ENCODE measurements at places on chromosomes 6 and 20.
A peak's percentile ranks its signal among the peaks of the same experiment; 100 is the strongest.

GRCh38 chr6:131784561-131784960, 23.3 kb upstream of the ENPP1 start:
- no peak for DNase-seq

DNA sequence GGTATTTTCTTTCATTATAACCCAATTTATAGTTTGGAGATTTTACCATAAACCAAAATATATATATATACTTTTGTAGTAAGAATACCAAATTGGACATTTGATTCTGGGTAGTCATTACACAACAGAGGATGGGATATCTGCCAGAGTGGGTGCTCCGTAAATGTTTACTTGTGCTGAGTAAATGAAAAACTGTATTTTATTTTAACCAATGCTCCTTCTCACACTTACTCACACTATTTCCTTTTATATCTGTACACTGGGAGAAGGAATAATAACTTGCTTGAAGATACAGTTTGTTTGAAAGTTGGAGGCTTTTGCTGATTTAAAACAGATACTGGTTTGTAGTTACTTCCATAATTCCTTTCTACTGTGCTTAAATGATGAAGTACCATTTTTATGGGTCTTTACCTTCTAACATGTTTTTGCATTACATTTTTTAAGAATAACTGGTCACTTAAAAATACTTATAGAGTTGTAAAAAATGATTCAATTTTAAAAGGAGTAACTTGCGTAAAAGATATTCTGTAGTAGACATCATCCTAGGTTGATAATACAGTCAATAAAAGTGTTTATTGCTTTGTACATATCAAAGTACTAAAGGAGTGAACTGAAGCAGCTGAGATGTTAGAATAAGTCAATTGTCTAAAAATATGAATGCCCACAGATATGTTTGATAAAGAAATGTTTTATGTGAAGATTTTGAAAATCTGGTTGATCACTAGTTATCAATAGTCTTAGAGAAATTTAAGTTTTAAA, 411.7 kb downstream of the UTRN start:
- no peak for DNase-seq

- DNase-seq, result no peak
These were observed 50.8 kb downstream of the GFOD1 start for GRCh38 chr6:13436399-13437217.

GRCh38 chr6:5747379-5747778, 259.3 kb downstream of the NRN1 start:
- no peak for DNase-seq

DNA sequence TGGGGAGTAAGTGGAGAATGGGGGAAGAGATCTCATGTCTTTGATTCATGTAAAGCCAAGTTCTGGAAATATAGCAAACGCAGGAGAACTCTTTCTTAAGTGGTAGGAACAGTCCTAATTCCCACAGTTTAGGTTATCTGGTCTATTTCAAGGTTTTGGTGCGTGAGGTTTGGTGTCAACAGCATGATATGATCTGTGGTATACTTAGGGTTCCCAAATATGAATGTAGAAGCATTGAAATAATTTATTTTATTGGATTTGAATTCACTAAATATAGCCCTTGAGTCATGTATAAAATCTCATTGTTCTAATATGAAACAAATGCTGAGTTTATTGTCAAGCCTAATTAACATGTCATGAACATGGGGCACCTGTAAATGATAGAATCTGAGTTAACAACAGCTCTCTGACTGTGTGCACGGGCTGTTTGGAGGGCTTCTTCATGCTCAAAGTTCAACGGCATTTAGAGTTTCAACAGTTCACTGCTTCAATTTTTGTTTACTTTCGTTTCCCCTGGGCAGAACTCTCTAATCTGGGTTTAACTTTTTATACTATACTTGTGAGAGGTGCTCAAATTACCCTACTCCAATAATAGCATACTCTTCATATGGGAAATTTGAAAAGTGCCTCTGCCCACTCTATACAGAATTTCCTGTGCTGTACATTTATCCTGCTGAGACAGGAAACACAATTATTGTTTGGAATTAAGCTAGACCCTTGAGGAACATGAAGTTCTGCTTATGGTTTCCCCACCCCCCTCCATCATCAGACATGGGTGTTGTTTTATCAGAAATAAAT, 236.3 kb upstream of the ZNF217 start:
- peak; percentile 53 for DNase-seq

DNA sequence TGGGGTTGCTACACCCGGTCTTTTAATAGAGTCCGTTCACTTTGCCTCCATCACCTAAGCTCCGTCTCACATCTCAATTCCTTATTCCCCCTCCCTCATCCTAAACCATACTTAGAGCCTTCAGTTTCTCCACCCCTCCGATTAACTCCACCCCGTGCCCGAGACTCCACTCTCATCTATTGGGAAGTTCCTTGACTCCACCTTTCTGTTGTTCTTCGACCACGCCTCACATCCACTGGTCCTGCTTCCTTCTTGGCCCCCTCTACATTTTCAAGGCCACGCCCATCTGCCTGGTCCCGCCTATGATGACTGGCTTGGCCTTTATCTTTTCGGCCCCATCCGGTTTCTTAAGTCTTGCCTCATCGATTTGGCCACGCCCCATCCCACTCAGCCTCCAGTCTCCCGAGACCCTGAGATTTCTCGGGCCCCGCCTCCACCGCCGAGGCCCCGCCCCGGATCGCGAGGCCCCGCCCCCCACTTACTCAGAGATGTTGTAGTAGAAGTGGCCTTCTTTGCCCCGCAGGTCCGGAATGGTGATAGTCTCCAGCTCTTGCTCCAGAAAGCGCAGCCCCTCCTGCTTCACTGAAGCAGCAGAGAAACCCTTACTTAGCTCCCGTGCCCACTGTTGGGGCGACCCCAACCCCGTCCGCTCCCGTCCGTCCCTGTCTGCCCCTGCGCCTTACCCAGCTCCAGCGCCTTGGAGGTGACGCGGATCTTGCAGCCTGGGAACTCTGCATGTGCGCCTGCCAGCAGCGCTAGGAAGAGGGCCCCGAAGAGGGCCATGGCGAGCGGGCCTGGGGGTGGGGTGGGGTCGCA, 1.1 kb downstream of the PLTP start:
- DNase-seq, result peak; percentile 100

GRCh38 chr20:16490696-16491095, 82.6 kb downstream of the KIF16B start:
- no peak for DNase-seq

DNA sequence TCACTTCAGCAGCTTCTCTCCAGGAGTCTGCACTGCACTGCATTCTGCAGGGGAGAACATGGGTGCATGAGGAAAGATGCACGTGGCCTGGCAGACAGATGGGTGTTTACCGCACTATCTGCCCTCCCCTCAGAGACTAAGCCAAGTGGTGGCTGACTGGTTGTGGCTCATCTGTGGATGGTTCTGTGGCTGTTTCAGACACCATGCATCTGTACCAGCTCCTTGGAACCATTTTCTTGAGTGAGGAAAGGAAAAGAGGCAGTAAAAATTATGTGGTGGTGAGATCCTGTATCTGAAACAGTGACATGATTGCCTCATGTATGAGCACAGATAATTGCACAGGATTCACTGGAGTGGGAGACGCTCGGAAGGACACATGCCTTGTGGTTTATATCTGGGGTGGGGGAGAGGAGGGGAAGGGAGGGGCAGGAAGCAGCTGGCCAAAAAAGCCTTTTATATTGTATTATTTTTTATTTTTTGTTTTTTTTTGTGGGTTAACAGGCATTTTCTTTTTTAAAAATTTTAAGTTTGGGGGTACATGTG, 161.7 kb downstream of the ERMARD start:
- DNase-seq, result peak; percentile 6

DNA sequence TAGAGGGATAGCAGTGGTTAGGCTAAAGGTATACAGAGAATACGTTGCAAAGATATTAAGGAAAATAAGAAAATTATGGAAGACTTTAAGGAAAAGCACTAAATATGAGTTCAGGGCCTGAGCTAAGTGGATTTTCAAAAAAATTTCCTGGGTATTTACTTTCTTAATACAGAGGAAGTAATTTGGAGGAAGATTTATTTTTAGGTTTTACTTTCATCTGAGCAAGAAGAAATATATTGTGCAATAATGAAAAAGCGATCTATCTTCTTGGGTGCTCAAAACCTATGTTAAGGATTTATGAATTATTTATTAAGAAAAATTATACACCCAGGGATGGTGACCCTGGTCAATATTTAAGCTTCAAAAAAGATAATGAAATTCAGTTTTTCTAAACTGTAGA, 224.7 kb downstream of the PLCB1 start:
- DNase-seq, result no peak

- DNase-seq, result no peak
These were observed 36.7 kb upstream of the ASXL1 start for GRCh38 chr20:32321390-32321789.

GRCh38 chr20:54468082-54468481, 7.3 kb upstream of the DOK5 start:
- no peak for DNase-seq

- no peak for DNase-seq
These were observed 135.4 kb downstream of the NRN1 start for GRCh38 chr6:5871296-5871695.

- DNase-seq, result no peak
These were observed 214.4 kb downstream of the RNF144B start for GRCh38 chr6:18601516-18602020.

DNA sequence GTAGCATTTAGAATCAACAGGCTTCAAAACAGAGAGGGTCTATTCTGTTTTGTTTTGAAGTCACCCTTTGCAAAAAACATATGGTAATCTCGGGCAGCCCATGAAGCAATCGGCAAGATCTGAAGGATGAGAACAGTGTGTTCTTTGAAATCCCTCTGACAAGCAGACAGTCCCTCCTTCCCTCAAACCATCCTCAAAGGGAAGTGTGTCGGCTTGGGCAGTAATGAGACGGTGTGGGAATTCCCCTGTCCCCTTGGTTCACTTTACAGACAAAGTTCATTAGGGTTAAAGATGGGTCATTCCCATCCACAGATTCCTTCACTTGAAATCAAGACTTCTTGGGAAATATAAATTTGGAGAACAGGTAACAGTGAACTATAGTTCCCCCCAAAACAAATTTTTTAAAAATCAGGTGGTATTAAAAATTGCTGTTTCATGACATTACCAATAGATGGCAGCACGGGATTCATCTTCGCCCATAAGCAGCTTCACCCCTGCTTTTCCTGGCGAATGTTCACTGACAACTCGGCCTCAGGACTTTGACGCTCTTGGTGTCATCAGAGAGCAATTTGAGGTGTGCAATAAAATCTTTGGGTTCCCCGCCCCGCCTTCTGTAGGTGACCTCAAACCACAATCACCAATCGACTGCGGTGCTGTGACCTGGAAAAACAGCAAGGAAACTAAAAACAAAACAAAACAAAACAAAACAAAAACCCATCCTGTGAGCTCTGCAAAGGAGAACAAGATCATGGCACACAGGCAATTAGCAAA, 159.3 kb upstream of the TNFAIP3 start:
- peak; percentile 91 for DNase-seq

DNA sequence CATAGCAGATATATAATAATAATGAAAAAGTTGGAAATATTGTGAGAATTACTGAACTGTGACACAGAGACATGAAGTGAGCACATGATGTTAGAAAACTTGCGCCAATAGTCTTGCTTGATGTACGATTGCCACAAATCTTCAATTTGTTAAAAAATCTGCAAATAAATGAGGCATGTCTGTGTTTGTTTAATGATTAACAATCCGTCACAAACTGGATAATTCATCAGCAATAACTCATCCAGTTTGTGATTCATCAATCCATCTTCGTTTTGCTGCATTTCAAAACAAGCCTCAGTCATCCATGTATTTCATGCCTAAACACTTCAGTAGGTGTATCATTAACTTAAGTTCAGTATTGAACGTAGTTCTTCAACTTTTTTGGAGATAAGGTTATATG, 25.5 kb upstream of the SMIM26 start:
- no peak for DNase-seq

DNA sequence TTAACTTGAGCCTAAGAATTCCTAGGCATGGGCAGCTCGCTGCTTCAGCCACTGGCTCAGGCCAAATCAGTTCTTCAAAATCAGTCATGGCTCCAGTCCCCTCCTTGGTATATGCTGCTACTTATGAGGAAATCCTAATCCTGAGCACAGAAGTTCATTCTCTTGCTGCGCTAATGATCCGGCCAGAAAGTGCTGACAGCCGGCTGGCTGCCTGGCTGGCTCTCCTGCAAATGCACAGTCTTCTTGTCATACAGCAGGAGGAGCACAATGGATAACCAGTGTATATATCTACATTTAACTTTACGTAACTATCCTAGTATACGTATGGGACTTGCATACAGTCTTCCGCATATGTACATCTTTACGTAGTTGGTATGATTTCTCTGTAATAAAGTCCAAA, 500.8 kb downstream of the PRKN start:
- no peak for DNase-seq

- DNase-seq, result no peak
These were observed 150.2 kb downstream of the PHACTR3 start for GRCh38 chr20:59754551-59754950.

GRCh38 chr6:108157234-108157980, 8.4 kb upstream of the NR2E1 start:
- no peak for DNase-seq

DNA sequence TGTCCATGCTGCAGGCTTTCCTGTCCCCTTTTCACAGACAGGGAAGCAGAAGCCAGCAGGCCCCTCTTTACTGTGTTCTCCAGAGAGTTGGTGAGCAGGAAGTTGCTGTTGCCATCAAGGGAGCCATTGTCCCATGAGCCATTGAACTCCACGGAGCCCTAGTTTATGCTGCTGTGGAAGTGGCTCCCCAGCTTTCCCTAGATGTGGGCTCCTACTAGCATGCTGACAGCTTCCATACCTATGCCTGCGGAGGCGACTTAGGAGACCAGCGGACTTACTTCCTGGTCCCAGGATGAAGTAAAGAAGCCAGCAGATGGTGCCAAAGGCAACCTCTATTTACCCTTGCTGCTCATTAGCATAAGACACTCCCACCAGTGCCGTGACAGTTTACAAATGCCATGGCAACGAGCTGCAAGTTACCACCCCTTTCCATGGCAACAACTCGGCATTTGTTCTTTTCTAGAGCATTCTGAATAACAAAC, 30.8 kb upstream of the FKBP1A start:
- DNase-seq, result peak; percentile 81

DNA sequence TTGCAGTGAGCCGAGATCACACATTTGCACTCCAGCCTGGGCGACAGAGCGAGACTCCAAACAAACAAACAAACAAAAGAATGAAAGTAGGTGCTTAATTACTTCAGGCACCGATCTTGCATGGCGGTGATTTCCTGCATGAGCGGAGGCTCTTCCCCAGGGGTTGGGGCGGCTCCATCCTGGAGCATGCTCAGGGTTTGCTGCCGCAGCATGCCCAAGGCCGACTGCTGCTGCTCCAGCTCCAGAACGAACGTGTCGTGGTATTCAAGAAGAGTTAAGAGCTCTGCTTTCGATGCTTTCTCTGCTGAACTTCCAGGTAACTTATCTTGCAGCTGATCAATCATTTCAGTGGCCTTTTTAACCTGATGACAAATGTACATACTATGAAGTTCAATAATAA, 313.8 kb downstream of the SYNE1 start:
- DNase-seq, result no peak

DNA sequence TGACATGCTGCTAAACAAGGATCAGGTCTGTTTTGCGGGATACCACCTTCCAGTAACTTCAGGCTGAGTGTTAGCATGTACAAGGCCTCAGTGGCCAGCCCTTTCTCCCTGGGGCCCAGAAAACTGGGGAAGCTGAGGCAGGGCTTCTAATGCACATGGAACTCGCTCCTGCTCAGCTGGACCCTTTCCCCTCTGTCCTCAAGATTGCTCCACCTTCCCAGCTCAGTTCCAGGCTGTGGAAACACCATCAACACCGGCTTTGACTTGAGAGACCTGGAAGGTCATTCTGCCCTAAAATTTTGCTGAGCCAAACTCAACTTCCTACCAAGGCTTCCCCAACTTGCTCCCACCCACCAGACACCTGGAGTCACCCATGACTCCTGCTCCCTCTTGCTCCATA, 4.2 kb upstream of the BLCAP start:
- DNase-seq, result no peak

Data from hematopoietic multipotent progenitor cell treated with erythropoietin and hydrocortisone succinate and interleukin-3 and kit ligand, for 6 days (in vitro differentiated cells).